ENCODE measurements at places on chromosomes 7 and 10.
A peak's percentile ranks its signal among the peaks of the same experiment; 100 is the strongest.

GRCh38 chr7:68014031-68014736 lies 1017.6 kb downstream of the TYW1 start:
- DNase-seq, result no peak

- no peak for DNase-seq
Observed at GRCh38 chr10:91048380-91048779, 127.5 kb upstream of the ANKRD1 start.

DNA sequence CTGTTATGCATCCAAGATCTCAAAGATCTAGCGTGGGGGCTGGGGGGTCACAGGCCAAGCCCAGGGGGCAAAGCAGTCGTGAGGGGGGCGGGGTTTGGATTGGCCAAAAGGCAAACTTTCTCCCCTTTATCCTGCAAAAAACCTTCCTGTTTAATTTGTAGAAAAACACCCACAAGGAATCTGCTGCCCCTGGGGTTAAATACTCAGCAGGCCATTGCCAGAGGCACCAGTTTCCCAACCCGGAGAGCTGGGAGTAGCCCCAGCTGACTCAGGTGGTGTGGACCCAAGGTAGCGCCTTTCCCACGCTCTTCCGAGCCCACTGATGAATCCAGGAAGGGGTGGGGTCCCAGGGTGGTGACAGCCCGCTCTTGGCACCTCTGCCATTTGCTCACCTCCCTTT lies 21.4 kb downstream of the KCP start:
- DNase-seq, result no peak

DNA sequence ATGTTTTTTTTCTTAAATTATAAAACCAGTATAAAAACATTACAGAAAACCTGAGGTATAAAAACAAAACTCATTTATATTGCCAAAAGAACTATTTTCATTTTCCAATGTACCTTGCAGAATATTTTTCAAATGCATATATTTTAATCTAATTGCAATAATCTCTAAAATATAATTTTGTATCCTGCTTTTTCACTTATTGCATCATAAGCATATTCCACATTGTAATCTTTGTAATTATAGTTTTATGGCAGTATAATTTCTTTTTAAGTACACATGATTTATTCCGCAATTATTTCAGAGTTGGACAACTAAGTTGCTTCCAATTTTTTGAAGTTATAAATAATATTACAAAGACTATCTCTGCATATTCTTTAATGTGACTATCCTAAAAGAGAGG lies 43.7 kb downstream of the SGCE start:
- no peak for DNase-seq

DNA sequence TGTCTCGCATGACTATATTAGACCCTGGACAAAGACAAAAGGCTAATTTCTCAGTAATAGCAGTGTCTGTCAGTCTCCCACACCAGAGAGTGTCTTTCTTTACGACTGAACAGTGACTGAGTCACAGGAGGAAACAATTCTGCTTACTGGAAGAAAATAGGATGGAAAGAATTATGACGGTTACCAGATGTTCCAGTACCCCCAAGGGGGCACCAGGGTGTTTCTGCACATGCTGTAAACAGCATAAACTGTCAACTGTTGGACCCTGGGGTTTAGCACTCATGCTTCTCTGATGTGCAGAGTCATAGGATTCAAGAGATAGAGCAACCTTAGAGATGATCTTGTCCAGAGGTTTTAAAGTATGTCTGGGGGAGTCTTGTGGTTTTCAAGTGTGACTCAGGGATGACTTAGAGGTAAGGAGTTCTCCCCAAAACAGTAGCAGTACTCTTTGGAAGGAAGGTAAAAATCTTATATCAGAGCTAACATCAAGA lies 291.7 kb downstream of the THSD7A start:
- no peak for DNase-seq

- no peak for DNase-seq
Observed at GRCh38 chr7:139570119-139570518, 46.6 kb downstream of the CLEC2L start.

DNA sequence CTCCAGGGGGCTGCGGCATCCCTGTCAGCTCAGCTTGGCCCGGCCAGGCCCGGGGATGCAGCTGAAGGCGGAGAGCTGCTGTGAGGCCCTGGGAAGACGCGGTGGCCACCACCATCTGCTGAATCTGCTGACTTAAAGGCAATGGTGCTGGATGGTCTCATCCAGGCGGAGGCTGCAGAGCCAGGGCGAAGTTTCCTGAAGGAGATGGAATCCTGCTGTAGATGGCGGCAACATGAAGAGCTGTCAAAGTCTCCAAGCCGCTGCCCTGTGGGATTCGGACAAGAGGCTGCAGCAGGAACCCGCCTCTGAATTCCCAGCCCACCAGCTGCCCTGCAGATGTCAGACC lies 200.1 kb downstream of the PTPRN2 start:
- no peak for DNase-seq

- no peak for DNase-seq
Observed at GRCh38 chr10:30186371-30186875, 127.0 kb upstream of the JCAD start.

DNA sequence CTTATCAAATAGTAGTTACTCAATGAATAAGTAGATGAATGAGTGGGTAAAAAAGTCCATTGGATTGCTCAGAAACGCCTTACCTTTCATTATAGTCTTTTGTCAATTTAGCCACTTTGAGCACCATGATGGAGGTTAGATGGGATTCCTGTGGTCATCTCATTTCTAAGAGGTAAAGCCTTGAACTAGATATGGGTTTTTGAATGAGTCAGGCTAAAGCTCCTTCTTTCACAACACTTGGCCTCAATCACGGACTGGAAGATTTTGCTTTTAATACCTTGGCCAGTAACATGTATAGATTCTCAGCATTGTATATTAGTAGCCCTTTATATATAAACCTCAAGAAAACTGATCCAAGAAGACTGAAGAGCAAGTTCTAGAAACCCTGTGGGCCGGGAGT lies 99.7 kb upstream of the CCDC6 start:
- DNase-seq, result no peak

DNA sequence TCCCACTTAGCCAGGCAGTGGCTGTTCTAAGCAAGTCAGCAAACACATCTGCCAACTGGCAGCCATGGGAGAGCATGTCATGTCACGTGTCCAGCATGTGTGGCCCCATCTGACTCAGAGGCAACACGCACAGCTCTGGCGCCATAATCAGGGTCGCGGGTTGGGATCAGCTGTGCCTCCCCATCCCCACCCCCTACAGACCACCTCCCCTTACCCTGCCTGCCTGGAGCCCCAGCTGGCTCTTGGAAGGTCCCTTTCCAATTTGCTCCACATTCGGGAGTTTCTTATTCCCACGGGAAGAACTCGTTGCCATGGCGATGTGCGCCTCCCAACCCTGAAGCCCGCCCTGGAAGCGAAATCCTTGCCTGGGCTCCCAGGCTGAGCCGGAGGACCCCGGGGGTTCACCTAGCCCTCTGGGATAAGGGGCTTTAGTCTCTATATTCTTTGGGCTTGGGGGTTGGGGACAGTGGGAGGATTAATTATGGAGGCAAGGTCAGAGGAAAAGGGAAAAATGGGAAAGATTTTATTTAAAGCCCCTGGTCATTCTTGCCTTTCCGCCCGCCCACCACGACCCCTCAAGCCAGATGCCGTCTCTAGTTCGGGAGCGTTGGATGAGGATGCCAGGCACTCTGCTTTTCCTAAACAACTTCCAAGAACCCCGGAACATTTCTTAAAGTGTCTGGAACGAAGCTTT lies 283.7 kb downstream of the ZEB1 start:
- no peak for DNase-seq

DNA sequence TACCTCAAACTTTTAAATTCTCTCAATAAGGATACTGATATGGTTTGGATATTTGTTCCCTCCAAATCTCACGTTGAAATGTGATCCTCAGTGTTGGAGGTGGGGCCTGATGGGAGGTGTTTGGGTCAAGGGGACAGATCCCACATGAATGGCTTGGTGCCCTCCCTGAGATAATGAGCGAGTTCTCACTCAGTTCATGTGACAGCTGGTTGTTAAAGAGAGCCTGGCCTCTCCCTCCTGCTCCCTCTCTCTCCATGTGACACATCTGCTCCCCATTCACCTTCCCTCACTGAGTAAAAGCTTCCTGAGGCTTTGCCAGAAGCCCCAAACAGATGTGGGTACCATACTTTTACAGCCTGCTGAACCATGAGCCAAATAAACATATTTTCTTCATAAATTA lies 19.2 kb downstream of the ABCB4 start:
- DNase-seq, result no peak

DNA sequence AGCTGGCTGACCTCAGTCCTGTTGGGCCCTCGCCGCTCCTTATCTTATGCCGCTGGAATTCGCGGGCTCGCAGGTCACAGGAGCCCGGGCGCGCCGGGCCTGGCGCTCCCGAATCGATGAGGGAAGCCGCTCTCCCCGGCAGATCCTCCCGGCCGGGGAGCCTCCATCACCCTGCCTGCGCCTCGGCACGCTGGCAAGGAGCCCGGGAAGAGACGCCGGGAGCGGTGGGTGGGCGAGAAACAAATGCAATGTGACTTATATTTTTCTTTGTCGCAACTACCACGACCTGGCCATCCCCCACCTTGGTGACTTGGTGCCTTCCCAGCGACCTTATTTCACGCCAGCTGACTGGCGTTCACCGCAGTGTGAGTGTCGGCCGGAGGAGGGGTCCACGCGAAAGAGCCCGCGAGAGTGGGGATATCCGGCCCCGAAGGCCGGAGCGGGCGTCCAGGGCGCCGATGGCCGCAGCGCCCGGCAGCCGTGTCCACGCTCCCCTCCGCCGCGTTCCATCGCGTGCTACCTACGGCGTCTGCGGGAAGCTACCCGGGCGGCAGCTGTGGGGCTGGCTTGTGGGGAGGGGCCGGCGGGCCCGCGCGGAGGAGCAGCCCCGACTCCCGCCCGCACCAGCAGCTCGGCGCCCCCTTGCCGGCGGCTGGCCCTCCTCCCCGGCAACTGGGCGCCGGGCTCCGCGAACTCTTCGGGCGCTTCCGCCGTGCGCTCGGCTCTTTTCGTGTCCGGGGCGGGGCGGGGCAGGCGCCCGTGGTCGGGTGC lies 494 bp upstream of the BMPR1A start:
- peak; percentile 75 for DNase-seq

DNA sequence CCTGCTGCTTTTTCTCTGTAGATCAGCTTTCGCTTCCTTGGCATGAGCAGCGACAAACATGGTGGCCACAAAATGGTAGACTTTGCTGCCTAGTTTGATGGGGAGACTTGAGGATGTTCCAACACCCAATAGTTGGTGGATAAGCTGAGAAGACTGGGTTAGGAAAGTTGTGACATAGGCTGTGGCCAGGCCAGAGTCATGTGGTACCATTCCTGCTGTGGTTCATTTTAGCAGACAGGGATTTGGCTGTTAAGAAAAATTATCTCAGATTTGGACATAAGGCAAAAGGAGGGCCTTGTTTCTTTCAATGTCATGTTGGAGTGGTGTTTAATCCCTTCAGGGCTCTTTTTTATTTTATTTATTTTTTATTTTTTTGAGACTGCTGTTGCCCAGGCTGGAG lies 26.6 kb upstream of the FAM180A start:
- DNase-seq, result no peak

- DNase-seq, result no peak
Observed at GRCh38 chr7:54788664-54789063, 29.7 kb upstream of the SEC61G start.

DNA sequence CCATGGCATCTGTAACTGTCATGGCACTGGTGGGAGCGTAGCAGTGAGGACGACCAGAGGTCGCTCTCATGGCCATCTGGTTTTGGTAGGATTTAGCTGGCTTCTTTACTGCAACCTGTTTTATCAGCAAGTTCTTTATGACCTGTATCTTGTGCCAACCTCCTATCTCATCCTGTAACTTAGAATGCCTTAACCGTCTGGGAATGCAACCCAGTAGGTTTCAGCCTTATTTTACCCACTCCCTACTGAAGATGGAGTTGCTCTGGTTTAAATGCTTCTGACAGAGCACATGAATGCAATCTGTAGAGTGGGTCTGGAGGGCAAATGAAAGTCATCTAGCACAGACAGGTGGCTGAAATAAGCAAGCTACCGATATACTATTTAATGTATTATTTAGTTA lies 55.3 kb upstream of the OPN4 start:
- DNase-seq, result no peak

GRCh38 chr10:24118246-24118645 lies 90.7 kb upstream of the KIAA1217 start:
- no peak for DNase-seq

GRCh38 chr10:79193694-79194382 lies 125.1 kb downstream of the ZMIZ1 start:
- no peak for DNase-seq

DNA sequence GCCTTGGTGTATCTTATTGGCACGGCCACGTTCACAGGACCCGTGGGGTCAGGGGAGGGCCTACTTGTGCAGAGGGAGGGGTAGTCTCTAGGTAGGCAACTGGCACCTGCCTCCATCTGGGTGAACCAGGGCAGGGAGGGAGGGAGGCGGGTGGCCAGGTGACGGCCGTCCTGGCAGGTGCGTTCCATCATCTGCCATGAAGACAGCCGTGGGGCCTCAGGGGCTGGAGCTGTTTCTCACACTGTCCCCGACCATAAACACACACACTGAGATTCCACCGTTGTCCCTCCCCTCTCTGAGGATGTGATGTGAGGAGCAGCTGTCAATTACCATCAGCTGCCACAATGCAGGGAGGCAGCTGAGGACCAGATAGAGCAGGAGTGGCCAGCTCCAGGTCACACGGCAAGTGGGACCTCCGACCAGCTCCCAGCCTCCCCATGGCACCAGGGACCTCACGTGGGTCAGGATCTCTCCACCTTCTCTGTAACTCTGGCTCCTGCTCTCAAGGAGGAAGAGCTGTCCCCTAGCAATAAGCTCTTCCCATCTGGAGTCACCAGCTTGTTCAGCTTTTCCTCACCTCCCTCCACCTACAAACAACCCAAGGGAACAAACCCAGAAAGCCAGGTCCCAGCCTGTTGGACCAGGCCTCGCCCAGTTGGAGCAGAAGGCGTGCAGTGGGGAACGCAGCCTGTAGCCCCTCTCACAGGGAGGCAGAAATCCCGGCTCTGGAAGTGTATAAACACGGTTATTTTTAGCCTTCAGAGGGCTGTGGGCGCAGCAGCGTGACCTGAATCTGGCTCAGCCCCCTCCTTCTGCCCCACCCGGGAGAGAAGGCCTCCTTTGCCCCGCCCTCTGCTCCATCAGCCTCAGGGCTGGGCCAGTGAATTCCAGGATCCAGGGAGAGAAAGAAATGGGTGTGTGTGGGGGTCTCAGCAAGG lies 33.1 kb downstream of the ZMIZ1 start:
- DNase-seq, result no peak

DNA sequence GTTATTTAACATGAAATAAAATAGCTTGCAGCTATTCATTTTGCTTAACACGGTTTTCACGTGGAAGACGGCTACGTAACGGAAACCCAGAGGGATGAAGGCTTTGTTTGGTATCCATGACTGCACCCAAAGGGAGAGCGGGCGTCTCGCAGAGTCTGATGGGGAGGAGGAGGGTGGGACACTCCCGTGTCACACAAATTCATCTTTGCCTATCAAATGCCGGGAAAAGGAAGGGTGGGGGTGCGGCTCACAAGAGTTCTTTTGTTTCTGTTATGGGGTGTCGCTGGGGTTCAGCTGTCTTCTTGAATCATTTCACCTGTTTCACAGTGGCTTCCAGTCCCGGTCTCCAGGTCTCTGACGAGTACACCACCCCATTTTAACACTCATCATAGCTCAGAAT lies 108.5 kb downstream of the ZRANB1 start:
- no peak for DNase-seq

- DNase-seq, result no peak
Observed at GRCh38 chr7:16740996-16741395, 12.6 kb upstream of the TSPAN13 start.

- no peak for DNase-seq
Observed at GRCh38 chr7:79822620-79823240, 311.9 kb upstream of the GNAI1 start.
